ENCODE measurements at places on chromosomes 2 and 18.

- H3K27me3 ChIP-seq = no peaks in the 10 kb centered on the region
- peaks cover 27% of the 10 kb centered on the region for H3K4me1 ChIP-seq
- H3K27ac ChIP-seq = no peak overlapping the region
- peaks cover 7% of the 10 kb centered on the region for H3K36me3 ChIP-seq
Observed at GRCh38 chr2:227515742-227516141, 43.8 kb downstream of the AGFG1 start.

DNA sequence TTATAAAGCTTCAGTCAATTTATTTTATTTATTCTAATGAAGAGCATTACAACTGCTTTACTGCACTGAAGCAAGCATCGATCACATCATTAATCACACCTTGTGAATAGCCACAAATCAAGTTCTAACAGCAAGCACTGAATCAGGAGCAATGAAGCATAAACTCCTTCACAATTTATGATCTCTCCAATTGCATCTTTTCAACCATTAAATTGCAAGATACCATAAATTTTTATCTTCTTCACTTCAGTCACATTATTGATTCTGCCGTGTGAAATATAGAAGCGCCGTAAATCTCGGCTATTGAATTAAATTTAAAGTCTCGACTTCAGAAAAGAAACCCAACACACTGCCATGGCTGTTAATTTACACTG lies 298.7 kb downstream of the CDCA7 start:
- no peak for DNase-seq
- H3K4me3 ChIP-seq = no peak overlapping the region
- H3K27ac ChIP-seq = no peak overlapping the region
- no peaks in the 10 kb centered on the region for H3K4me1 ChIP-seq
- no peaks in the 10 kb centered on the region for H3K36me3 ChIP-seq
- peaks cover 5% of the 10 kb centered on the region for H3K27me3 ChIP-seq

DNA sequence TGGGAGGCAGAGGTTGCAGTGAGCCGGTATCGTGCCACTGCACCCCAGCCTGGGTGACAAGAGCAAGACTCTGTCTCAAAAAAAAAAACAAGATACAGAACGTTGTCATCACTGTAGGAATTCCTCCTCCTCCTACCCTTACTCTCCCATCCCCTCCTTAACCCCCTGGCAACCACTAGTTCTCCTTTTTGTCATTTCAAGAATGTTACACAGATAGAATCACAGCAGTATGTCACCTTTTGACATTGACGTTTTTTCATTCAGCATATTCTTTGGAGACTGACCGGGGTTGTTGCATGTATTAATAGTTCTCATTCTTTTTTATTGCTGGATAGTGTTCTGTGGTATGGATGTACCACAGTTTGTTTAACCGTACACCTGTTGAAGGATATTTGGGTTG lies 32.4 kb downstream of the TTLL4 start:
- peaks cover 59% of the 10 kb centered on the region for H3K36me3 ChIP-seq
- peaks cover 30% of the 10 kb centered on the region for H3K4me1 ChIP-seq
- H3K4me3 ChIP-seq = no peak overlapping the region
- no peak overlapping the region for H3K27ac ChIP-seq
- no peak for DNase-seq
- H3K27me3 ChIP-seq = no peaks in the 10 kb centered on the region

GRCh38 chr2:23636426-23636825 lies 251.4 kb downstream of the KLHL29 start:
- H3K36me3 ChIP-seq = no peaks in the 10 kb centered on the region
- no peak overlapping the region for H3K4me3 ChIP-seq
- DNase-seq = no peak
- H3K27me3 ChIP-seq = peaks cover 2% of the 10 kb centered on the region

- H3K27me3 ChIP-seq = no peaks in the 10 kb centered on the region
- no peak overlapping the region for H3K27ac ChIP-seq
- H3K4me3 ChIP-seq = no peak overlapping the region
- no peak for DNase-seq
- H3K36me3 ChIP-seq = no peaks in the 10 kb centered on the region
Observed at GRCh38 chr2:166042768-166043390, 84.9 kb downstream of the SCN1A start.

GRCh38 chr2:69033461-69034095 lies 20.6 kb downstream of the ANTXR1 start:
- no peaks in the 10 kb centered on the region for H3K36me3 ChIP-seq
- no peak overlapping the region for H3K4me3 ChIP-seq
- DNase-seq = no peak
- no peak overlapping the region for H3K27ac ChIP-seq
- H3K27me3 ChIP-seq = peaks cover 42% of the 10 kb centered on the region

DNA sequence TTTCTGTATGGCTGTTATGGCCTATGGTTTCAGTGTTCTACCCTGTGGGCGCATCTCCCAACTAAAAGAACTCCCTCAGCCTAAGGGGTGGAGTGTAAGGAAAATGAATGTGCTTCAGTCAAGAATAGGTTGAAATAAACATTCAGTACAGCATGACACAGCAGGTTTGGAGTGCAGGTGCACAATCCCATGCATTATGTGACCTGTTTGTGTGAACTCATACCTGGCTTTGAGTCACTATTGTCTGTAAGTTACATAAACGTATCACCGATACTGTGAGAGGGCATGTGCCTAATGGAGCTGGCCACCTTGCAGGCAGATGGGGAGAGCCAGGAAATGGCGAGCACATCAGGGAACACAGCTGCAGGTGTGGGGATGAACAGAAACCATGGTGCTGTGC lies 216.0 kb downstream of the DSEL start:
- no peak overlapping the region for H3K27ac ChIP-seq
- H3K4me1 ChIP-seq = no peaks in the 10 kb centered on the region
- H3K4me3 ChIP-seq = no peak overlapping the region
- H3K27me3 ChIP-seq = peaks cover 2% of the 10 kb centered on the region
- no peaks in the 10 kb centered on the region for H3K36me3 ChIP-seq
- no peak for DNase-seq

DNA sequence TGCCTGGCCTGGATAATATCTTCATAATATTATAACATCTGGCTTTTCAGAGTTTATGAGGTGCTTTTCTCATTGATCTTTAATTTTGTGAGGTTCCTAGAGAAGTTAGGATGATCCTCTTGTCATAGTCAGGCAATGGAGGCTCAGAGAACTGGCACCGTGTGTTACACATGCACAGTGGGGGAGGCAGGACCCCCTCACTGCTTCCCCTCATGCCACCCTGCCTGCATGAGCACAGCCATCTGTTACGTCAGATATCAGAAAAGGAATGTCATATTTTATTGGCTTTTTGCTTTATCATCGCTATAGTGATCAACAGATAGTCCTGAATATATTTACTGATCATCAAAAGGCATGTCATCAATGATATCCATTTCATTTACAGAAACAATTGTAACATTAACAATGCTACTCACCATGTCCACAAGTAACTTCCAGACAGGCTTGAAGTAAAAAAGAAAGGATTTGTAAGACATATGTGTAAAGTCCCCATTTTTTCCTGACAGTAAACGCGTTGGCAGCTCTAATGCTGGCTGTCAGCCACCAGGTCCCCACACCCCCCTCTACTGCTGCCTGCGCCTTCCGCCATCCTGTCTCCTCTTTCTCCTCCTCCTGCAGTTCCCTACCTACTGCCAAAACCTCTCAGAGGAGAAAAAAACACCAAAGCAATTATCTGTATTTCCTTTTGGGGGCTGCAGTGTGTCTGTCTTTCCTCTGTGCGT lies 18.8 kb downstream of the ENOSF1 start:
- peaks cover 18% of the 10 kb centered on the region for H3K4me1 ChIP-seq
- no peak overlapping the region for H3K4me3 ChIP-seq
- H3K27ac ChIP-seq = no peak overlapping the region
- DNase-seq = no peak

DNA sequence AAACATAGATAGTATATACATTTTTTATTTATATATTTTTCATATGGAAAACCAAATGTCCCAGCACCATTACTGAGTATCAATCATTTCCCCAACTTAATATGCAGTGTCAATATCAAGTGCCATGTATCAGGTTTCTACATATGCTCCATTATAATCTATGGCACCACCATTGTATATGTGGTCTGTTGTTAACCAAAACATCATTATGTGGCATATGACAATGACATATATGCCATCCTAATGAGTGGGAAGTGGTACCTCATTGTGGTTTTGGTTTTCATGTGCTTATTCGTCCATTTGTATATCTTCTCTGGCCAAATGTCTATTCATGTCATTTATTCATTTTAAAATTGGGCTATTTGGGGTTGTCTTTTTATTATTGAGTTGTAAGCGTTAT lies 9.2 kb downstream of the PTPN18 start:
- H3K4me1 ChIP-seq = peaks cover 14% of the 10 kb centered on the region
- no peak overlapping the region for H3K4me3 ChIP-seq
- peaks cover 9% of the 10 kb centered on the region for H3K36me3 ChIP-seq
- DNase-seq = no peak
